Fibroblast of upper back skin (primary cell): ENCODE measurements at places on chromosomes 1 and 21.

DNA sequence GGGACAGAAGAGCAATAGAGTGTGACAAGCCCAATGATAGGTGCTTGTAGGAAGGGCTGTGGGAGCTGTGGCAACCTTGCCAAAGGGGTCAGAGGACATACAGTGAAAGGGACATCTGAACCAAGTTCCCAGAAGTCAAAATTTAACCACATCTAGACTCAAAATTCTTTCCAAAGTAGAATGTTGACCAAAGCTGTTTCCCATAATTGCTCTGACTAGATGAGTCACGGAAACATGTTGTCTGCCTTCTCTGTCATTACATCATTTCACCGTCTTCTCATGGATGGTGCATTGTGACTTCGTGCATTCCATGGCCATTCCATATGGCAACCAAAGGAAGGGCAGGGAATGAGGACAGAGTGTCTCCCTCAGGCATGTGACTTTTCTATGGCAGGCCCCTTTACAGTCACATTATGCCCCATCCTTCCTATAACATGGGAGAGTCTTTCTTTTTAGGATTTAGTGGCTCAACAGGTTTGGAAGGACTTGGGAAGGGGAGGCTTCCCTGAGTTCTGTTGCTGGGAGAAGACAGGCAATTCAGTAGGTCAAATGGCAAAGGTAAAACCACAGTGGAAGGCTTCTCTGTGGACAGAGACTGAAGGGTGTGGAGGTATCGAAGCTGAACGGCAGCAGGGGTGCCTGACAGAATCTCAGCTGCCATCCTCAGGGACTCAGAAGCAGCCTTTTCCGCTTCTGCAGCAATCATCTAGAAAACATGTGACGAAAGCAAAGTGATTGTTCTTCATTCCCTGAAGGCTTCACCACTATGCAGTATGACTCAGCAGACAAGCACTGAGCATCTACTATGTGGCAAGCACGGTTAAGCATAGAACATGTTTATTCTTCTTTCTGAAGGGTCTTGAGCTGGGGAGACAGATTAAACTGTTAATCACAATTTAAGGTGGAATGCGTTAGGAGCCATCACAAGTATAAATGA is 24.7 kb downstream of the NPHS2 start:
- peak; percentile 82 for DNase-seq

GRCh38 chr1:18200136-18200717 is 92.6 kb downstream of the IGSF21 start:
- DNase-seq = no peak

- DNase-seq = peak; percentile 38
These were observed 58.9 kb downstream of the RHOU start for GRCh38 chr1:228794173-228794572.

DNA sequence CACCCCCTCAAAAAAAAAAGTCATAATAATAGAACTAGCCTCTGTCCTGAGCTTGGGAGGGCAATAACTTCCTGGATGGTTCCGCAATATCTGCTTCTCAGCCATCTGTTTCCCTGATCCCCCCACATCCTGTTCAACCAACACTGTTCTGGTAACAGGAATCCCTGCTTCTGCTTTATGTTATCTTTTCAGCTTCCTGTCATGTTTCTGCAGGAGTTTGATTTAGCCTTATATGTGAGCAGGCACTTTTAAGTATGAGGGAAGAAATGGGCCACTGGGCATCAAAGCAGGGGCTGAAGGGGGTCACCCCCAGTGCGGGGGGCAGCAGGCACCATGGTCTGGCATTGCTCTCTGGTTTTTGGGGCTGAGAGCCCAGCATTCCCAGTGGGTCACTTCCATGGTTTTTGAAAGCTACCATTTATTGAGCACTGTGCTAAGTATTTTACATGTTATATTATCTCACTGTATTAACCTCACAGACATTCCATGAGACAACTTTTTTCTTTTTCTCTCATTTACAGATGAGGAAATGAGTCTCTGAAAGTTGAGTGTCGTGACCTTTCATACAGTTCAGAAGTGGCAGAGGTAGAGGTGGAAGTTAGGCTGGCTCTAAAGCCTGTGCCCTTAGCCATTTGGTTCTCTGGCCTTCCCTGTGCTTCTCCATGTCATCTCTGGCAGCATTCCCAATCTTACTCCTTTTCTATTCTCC is 61.9 kb downstream of the DNTTIP2 start:
- peak; percentile 81 for DNase-seq

GRCh38 chr1:174556392-174556791 is 108.6 kb downstream of the GPR52 start:
- DNase-seq = no peak

DNA sequence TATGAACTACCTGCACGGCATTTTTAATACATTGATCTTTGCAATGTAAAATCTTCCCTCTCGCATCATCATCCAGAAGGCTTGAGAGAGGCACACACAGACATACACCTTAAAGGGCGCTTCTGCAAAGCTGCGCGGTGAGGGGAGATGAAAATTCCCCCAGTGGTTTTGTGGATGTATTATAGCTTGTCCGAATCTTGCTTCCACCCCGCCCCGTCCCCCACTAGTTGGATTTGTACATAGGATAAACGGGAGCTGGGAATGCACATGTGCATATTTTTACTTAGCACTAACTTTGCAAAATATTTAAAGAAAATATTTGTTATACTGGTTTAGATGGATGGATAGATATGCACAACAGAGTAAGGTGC is 542 bp upstream of the ASTN1 start:
- DNase-seq = no peak

DNA sequence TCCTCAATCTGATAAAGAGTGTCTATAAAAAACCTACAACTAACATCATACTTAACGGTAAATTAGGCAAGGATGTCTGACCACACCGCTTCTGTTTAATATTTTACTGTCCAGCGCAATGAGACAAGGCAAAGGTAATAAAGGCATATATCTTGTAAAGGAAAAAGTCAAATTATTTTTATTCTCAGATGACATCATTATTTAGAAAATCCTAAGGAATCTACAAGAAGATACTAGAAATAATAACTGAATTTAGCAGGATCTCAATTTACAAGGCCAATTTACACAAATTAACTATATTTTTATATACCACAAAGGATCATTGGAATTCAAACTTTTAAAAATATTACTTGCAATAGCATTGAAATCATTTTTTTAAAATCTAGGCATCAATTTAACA is 29.4 kb downstream of the GJA4 start:
- no peak for DNase-seq

GRCh38 chr1:39405358-39405757 is 86.1 kb upstream of the BMP8A start:
- DNase-seq = no peak

- peak; percentile 33 for DNase-seq
These were observed 79.9 kb downstream of the UCK2 start for GRCh38 chr1:165907256-165907857.

DNA sequence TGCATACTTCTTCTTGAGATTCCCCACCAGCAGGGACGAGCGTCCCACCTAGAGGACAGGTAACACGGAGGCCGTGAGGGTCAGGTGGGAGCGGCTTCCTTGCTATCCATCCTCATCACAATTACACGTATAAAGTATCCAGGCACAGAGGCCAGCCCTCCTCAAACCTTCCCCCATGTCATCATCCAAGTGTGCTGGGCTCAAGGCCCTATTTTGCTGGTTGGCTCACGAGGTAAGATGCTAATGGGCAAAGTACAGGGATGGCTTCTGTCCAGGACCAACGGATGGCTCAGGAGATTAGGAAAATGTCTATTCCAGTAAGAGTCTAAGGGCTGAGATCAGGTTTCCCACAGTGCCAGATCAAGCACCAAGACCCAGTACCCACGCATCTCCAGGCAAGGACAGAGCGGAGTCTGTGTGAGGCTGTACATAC is 11.5 kb upstream of the A3GALT2 start:
- DNase-seq = no peak
